ENCODE measurements at places on chromosomes 12 and 14.

DNA sequence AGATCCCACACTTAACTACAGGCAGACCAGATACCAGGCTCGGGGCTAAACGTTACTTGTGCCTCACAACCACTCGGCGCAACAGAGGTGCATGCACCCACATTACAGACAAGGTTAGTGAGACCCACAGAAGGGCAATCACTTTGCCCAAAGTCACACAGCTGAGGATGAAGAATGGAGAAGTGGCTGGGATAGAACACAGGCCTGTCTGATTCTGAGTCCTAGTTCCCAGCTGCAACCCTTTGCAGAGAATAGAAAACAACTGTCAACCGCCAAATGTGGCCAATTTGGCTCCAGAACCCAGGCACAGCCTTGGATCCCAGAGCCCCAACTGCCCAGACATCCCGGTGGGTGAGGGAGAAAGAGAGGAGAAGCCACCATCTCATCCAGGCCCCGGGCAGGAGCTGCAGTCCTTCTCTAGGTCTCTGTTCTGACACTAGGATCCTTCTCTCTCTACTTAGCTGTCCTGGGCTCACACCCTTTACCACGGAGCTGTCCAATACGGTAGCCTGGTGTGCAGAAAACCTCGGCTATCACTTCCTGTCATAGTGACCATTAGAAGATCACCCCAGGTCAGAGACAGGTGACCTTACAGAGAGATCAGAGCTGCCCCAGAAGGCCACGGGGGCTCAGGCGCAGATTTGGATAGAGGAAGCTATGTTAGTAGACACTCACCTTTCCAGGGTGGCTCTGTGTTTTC lies 59.1 kb downstream of the FAM222A start:
- no peaks in the 10 kb centered on the region for H3K27me3 ChIP-seq
- DNase-seq = no peak
- no peak overlapping the region for H3K4me3 ChIP-seq
- H3K36me3 ChIP-seq = no peaks in the 10 kb centered on the region
- no peaks in the 10 kb centered on the region for H3K4me1 ChIP-seq
- H3K27ac ChIP-seq = no peak overlapping the region

DNA sequence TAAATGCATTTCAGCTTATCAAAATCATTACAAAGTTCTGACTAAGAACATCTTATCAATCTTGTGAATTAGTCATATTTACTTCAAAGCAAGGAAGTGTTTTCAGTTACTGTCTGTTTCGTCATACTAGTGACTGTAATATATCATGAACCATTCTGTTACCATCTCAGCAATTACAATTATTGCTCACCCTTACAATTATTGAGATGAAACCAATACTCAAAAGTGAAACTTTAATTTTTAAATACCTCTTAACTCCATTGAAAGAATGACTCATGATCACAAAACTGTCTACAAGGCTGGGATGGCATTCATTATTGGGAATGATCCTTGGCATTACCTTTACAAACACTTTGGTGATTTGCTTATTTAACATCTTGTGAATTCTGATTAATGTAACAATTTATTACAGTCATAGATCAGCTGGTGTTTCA lies 90.3 kb downstream of the RPS6KA5 start:
- H3K4me1 ChIP-seq = no peaks in the 10 kb centered on the region
- no peak for DNase-seq
- no peaks in the 10 kb centered on the region for H3K36me3 ChIP-seq

DNA sequence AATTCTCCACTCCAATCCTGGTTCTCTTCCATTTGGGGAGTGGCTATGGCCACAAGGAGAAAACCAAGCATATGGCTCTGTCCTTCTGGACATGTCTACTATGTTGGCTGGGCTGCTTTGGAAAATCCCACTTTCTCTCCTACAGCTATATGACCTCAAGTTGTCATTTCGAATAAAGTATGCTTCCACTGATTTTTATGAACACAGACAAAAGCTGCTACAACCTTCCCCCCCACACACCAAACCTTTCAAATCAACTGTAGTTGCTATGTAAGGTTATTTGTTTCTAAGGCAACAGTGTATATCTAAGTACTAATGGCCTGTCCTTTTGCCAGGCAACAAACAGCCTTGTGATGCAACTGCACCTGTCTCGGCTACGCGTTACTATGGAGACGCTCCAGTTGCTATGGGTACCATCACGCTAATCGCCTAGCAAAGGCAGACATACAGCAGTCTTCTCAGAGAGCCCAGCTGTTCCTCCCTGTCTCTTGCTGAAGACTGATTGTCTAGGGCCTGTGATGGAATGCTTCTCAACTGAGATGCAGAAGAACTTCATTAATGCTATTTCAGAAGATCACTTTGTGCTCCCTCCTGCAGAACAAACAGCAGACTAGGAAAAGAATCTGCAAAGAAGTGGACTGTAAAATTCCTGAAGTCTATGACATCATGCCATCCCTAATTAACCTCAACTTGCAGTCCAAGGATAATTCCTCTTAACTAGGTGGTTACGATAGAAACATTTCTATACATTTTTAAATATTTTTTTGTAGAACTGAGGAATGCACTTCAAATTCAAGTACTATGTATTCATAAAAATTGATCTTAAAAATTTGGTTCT lies 67.6 kb downstream of the FOXN3 start:
- peaks cover 55% of the 10 kb centered on the region for H3K4me1 ChIP-seq
- no peak overlapping the region for H3K27ac ChIP-seq

DNA sequence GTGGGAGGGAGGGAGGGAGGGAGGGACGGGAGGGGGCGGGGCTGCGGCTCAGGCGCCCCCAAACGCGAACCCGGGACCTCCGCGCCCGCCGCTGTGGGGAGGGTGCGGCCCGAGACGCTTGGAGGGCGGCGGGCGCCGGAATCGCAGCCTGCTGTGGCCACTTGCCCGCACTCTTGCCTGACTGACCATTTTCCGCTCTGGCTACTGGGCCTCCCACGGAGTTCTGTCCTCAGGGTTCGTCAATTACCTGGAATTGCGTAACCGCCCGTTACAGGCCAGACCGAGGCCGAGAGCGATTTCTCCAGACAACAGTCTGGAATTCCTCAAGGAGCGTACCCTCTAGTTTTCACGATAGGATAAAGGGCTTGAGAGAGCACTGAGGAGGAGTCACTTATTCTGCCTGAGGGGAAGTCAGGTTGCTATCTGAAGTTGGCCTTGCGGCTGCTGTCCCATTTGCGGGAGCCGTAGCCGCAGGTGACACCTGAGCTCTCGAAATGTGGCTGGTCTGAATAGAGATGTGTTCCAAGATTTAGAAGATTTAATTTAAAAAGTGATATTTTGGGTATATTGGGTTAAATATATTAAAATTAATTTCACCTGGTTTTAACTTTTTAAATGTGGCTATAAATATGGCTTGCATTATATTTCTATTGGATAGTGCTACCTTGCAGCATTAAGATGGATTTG lies 446 bp upstream of the ZNF641 start:
- H3K36me3 ChIP-seq = peaks cover 18% of the 10 kb centered on the region
- H3K4me1 ChIP-seq = peaks cover 31% of the 10 kb centered on the region
- H3K27me3 ChIP-seq = no peaks in the 10 kb centered on the region
- DNase-seq = no peak
- H3K27ac ChIP-seq = peak overlapping the region; percentile 92
- peak overlapping the region; percentile 70 for H3K4me3 ChIP-seq

GRCh38 chr14:36020120-36021029 lies 156.1 kb downstream of the PTCSC3 start:
- H3K27ac ChIP-seq = no peak overlapping the region
- no peaks in the 10 kb centered on the region for H3K27me3 ChIP-seq
- DNase-seq = no peak
- no peaks in the 10 kb centered on the region for H3K4me1 ChIP-seq

DNA sequence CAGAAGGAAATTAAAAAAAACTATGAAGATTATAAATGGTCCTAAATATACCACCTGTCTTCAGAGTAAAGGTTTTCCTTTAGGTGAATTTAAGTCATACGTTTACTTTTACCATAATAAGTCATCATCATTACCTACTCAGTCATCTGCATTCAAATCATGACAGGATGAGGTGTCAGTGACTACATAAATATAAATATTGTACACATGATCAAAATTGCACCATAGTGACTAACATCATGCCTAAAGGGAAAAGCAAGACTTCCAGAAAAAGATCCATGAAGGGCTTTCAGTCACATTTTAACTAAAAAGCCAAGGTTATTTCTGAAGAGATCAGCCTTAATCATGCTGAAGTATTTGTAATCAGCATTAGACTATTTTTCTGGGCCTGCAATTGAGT lies 759.9 kb upstream of the FLRT2 start:
- no peaks in the 10 kb centered on the region for H3K36me3 ChIP-seq
- no peak overlapping the region for H3K4me3 ChIP-seq
- H3K4me1 ChIP-seq = no peaks in the 10 kb centered on the region
- H3K27ac ChIP-seq = no peak overlapping the region
- no peak for DNase-seq

DNA sequence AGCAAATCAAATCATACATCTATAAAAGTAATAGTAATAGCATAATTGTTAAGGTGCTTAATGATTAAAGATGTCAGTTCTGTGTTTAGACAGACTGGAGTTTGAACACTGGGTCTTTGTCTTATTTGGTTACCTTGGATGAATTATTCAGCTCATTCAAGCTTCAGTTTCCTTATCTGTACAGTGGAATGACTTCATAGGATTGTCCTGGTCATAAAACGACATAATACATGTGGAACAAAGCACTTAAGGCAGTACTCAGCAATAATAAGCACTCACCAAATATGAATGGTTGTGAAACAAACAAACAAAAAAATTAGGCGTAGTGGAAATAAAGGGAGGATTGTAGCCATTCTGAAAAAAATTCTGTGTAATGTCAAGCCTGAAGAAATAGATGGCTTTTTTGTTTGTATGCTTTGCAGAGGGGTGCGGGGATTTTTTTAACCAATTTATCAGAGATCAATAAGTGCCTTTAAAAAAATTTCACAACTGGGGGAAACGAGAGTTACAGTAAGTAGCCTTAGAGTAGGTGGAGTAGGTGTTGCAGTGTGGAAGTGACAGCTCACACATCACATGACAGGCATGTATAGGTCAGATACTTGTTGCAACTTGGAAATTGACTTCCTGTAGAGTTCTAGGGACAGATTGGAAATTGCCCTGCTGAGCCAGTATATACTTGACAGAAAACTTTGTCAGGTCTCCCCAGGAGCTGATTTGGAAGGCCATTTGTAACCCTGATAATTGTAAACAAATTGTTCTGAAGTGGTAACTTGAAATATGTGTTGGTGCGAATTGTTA lies 157.7 kb downstream of the SLC15A5 start:
- H3K27me3 ChIP-seq = no peaks in the 10 kb centered on the region
- no peaks in the 10 kb centered on the region for H3K4me1 ChIP-seq
- DNase-seq = no peak

DNA sequence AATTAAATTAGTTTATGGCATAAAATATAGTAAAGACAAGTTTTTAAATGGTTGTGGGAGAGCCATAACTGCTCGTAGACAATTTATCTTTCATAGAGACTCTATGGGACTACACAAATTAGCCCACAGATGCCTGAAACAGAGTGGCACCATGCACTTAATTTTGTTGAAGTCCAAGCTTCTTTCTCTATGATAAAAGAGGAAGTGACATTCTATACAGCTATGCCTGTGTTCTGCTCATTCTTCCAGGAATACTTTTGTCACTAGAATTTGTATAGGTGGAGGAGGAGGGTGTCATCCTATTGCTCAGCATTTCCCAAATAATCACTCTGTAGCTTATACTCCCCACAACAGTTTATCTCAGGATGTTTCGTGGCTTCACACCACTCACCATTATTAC lies 43.7 kb upstream of the KICS2 start:
- H3K4me3 ChIP-seq = no peak overlapping the region
- no peaks in the 10 kb centered on the region for H3K27me3 ChIP-seq
- DNase-seq = no peak
- no peak overlapping the region for H3K27ac ChIP-seq
- H3K4me1 ChIP-seq = no peaks in the 10 kb centered on the region
- H3K36me3 ChIP-seq = no peaks in the 10 kb centered on the region

Measured in vagina (tissue), 2 donors.